Stimulated activated CD8-positive, alpha-beta memory T cell treated with anti-CD3 and anti-CD28 coated beads, Interleukin-2, amount 100 ng/mL, for 48 hours (primary cell): ENCODE measurements at places on chromosomes 7 and 10.

DNA sequence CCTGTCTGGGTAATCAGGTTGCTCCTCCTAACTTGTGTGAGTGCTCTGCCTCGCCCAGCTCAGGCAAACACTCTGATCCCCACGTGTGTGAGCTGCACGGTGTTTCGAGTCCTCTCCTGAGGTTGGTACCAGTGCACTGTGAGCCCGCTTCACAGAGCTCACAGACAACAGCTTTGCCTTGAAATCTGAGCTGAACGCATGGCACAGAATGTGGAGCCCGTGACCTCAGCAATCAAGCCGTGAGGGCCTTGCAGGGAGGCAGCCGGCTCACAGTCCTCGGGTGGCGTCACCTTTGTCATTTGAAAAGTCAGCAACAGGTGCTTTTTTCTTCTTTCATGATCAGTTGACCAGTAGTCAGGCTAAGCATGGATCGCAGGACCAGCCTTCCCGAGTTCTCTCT, 60.2 kb upstream of the ADGRA1 start:
- DNase-seq: no peak

GRCh38 chr7:99893280-99893679, 16.4 kb upstream of the OR2AE1 start:
- no peak for DNase-seq

DNA sequence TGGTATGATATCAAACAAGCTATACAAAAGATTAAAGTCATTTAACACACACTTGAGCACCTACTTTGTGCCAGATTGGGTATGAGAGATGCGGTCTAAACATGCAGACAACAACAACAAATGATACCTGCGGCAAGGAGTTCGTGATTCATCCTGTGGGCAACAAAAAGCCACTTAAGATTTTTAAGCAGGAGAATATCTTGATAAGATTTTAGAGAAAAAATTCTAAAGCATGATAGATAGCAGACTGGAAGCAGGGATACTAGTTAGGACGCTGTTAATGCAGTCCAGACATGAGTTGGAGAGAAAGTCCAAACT, 1.6 kb upstream of the KBTBD2 start:
- DNase-seq: no peak

- DNase-seq: no peak
Measured at GRCh38 chr10:5840314-5841307, 27.4 kb upstream of the GDI2 start.

DNA sequence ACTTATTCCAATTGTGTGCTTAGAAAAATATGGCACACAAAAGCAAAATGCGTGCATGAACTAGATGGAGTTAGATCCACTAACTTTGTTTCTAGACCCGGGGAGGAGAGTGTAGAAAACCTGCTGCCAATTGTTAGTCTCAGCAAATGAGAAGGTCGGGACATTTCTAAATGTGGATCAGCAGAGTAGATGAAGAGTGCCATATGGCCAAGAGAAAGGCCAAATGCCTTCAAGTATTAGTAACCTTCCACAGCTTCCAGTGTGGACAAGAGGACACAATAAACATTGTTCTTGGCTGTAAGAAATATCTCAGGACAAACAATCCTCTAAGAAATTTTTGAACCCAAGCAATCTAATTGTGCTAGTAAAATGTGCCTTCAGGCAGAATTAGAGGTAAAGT, 690.3 kb downstream of the REEP3 start:
- no peak for DNase-seq

DNA sequence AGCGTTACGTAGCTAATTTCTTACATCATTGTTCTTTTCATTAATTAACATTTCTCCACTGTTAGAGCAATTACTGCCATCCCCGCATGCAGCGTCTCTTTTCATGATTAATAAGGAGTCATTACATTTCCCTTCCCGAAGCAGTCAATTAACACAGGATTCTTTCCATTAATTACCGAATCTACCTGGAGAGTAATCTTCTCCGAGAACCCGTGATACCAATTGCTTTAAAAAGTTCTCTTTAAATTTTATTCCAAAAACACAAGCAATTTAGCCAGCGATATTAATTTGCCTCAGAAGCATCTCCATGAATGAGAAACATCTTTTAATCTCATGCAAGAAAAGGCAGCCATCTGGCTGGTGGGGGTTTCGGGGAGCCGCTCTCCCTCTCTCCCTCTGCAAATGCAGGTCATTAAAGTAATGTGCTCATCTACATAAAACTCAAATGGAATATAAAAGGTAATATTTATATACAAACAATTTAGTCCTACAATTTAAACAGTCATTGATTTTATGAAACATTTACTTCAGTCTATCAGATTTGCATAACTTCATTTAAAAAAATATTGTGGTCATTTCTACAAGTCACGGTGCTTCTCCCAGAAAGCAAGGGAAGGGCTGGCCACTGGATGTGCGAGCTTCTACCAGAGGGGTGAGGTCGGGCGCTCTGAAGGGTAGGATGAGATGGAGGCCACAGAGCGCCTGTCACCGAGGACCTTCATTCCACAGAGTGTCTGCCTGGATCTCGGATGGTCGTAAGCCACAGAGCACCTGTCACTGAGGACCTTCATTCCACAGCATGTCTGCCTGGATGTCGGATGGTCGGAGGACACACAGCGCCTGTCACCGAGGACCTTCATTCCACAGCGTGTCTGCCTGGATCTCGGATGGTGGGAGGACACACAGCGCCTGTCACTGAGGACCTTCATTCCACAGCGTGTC, 145.0 kb downstream of the WDR37 start:
- DNase-seq: no peak

DNA sequence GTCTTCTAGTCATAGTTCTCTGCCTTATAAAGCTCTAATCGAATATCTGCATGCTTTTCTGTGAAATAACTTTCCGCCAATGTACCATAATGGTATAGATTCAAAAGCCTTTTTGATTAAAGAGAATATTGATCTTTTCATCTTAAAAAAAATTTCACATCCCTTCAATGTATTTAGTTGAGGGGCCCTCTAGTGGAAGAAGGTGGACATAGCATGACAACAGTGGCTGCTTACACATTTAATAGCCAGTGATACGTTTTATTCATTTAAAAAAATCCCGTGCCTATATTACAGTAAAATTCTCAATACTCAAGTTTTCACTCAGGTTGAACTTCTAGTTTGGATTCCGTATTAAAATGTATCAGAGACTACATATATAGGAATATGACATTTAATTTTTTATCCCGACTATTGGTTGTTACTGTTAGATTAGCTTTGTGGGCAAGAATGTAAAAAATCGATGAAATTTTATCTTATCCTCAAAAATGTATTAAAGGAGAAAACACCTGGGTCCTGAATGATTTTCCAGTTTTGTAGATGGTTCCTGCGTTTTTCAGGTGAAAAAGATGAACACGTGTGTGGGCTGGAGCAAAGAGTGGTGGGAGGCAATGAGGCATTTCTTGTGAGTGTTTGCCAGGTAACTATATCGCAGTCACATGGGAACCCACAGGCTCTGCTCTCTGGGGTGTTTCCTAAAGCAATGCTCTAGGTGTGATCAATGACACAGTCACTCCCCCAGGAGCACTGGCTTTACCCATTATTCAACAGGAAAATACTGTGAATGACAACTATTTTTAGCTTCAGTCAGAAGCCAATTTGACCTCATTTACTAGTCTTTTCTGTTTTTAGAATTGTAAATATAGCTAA, 24.1 kb upstream of the PNLIP start:
- DNase-seq: peak; percentile 0

- no peak for DNase-seq
Measured at GRCh38 chr10:34609287-34609940, 205.7 kb downstream of the PARD3 start.

GRCh38 chr10:33657154-33657908, 322.9 kb upstream of the NRP1 start:
- no peak for DNase-seq

DNA sequence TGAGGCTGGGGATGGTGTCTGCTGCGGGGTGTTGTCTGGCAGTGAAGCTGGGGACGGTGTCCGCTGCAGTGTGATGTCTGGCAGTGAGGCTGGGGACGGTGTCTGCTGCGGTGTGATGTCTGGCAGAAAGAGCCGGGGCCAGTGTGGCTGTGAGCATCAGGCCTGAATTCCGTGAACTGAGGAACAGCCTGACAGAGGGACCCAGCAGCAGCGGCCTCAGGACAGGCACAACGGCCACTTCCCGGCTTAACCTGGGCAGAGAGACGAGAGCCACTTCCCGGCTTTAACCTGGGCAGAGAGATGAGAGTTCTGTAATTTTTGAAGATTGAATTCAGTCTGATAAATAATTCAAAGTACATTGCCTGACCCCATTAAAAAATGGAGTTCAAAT, 321.2 kb downstream of the PTPRN2 start:
- DNase-seq: no peak

DNA sequence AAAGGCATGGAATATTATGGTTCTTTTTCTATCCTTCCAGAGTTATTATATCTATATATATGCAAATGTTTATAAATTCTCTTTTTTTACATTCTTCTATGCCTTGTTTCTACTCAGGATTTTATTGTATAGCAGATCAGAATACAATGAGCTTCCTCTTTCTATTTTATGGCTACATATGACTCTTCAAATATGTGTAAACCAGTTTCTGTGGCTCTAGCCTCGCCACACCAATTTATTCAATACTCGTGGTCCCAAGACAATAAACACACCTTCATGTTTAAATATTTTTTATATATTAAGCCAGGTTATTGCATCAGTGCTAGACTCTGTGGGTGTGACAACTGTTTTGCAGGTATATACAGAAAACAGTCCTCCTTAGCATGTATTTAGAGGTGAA, 237.5 kb upstream of the MKLN1 start:
- no peak for DNase-seq

DNA sequence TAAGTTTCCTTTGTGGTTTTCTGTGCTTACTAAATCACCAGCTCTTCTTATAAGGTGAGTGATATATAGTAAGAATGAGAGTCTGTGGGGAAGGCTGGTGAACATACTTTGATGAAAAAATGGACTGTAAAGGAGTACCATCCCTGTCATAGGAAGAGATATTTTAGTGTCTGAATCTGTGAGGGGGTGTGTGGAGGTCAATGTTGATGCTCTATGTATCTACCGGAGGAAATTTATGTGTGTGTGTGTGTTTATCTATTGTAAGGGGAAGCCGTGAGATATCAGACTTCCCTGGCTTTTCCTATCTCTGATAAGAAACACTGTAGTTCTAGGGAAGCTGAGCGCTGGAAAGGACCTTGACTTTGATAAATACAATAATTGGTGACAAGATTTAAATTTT, 179.0 kb downstream of the PCDH15 start:
- DNase-seq: no peak

DNA sequence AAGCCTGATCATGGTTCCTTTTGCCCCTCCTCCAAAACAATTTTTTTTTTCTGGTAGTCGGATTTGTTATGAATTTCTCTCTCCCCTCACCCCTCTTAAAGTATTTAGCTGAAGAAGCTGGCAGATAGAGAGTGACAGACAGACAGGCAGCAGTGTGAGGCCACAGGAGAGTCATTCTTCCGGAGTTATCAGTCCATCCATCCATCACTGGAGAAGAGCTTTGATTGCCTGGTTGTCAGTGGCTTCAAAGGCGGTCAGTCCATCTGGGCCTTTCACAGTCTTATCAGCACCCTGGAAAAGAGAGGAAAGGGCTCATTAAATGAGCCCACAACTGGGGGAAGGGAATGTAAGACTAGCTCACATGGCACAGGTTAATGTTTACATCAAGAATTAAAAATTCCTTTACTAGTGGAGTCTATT, 47.4 kb downstream of the MTPN start:
- no peak for DNase-seq

DNA sequence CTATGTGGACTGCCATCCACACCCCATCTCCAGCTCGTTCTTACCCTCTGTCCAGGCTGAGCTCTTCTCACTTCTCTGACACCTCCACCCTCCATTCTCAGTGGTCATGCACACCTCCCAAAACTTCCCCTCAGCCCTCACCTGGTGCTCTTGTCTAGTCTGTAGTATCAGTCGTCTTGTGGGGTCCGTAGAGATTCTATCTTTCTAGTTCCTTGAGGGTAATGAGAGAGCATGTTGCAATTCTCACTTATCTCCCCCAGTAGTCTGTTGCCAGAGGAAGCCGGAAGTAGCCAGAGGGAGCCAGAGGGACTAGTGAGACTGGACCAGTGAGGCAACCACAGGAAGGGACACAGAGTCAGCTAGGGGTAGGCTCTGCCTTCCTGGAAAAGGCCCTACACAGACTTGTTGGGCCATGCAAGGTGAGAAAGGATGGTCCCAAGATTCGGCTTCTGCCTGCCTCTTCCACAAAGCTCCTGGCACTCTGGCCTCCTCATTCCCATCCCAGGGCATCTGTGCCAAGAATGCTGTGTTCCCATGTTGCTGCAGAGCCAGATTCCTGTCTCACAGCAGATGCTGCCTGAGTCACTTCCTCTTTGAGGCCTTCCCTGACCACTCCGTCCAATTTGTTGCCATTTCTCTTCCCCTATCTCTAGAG, 50.6 kb upstream of the DUSP5 start:
- no peak for DNase-seq
